Right hindlimb (tissue), 1 donor: ENCODE measurements at places on chromosomes 12 and 14.

GRCh38 chr14:77204459-77204771 is 22.8 kb downstream of the TMEM63C start:
- no peak for DNase-seq

GRCh38 chr14:85554106-85554505 is 24.2 kb downstream of the FLRT2 start:
- no peak for DNase-seq

- no peak for DNase-seq
Observed at GRCh38 chr12:2925322-2925995, 33.7 kb upstream of the TEAD4 start.

- DNase-seq, result no peak
Observed at GRCh38 chr12:91921555-91921954, 224.1 kb downstream of the BTG1 start.

DNA sequence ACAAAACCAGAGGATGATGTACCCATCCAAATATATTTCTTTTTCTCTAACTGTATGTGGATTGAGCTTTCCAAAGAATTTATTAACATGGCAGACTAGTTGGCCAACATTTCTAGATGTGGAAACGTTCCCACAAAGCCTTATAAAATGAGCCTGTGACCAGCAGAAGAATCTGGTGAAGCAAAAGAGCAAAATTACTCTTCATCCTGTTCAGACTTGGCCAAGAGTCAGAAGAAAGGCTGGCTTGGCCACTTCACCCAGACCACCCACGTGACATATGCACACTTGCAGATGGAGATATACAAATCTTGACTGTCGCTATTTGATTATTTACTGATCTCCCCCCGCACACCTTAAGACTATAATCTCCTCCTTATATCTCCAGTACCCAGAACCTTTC is 96.7 kb downstream of the NUAK1 start:
- DNase-seq, result no peak

DNA sequence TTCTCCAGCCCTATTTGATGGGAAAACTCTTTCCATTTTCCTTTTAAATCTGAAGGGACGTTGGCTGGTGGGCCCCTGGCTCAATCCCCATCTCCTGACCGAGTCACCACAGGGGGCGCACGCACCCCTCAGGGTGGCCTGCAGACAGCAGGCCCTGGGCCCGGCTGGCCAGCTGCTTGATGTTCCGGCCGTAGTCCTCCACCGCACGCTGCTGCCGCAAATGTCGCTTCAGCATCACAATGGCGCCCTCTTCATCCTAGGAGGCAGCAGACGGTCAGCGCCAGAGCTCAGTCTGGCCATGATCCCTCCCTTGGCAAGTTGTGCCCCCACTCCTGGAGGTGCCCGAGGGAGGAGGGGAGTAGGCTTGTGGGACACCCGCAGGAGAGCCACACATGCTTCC is 70.0 kb downstream of the PLEKHG3 start:
- DNase-seq, result no peak

- no peak for DNase-seq
Observed at GRCh38 chr14:75944607-75945241, 37.1 kb downstream of the TGFB3 start.
